ENCODE measurements at places on chromosomes 6 and 20. TPM values are rescaled to one million over a fixed set of nuclear protein-coding genes. Genes with fewer than 3 reads are reported as not detected.

- no peak for DNase-seq
These were observed 10.1 kb upstream of the FKBP5 start for GRCh38 chr6:35698858-35699257.

The RHAG gene
- total RNA-seq: 5.8 TPM

DNA sequence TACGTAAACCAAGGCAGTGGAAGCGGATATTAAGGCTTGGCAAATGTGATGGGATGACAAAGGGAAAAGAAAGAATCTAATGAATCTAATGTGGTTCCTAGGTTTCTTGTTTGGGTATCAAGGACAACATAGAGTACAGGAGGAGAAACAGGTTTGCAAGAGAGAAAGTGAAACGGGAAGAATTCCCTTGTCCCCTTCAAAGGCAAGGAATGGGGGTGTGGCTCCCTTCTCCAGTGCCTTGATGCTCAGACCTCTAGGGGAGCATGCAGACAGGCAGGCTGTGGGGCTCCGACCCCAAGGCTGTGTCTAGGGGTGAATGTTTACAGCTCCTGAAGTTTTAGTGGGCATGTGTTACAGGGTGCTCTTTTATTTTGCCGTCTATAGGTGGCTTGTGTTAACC lies 317.5 kb upstream of the HSF2 start:
- no peak for DNase-seq

GRCh38 chr20:35497780-35498189 lies 31.7 kb downstream of the C20orf173 start:
- DNase-seq: peak; percentile 29

DNA sequence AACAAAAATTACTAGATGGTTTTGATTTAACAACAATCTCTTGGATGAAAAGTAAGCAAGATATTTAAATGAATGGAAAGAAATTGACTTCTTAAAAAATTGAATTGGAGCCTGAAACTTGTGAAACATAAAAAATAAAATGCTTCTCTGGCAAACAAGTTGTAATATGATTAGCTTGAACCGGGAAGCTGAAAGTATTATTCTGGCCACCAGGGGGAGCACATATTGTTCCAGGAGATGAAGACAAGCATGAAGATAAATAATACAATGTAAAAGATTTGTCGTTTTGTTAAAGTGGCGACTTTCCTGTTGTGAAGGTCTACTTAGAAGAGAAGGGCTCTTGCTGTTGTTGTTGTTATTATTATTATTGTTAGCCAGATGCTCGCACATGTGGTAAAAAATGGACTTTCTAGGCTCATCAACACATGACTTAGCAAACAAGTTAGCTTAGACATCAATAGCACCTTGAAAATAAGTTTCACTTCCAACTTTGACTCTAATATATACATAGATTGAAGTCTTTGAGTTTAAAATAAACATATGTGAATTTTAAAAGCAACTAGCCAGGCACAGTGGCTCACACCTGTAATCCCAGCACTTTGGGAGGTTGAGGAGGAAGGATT lies 14.2 kb downstream of the PAX1 start:
- peak; percentile 66 for DNase-seq

The CDS2 gene
- total RNA-seq: 20.6 TPM

The OLIG3 gene
- not detected for total RNA-seq

The CRISP2 gene
- total RNA-seq: not detected

The SOX18 gene
- total RNA-seq: 3.7 TPM

GRCh38 chr6:14621518-14621917 lies 503.9 kb downstream of the CD83 start:
- peak; percentile 7 for DNase-seq

DNA sequence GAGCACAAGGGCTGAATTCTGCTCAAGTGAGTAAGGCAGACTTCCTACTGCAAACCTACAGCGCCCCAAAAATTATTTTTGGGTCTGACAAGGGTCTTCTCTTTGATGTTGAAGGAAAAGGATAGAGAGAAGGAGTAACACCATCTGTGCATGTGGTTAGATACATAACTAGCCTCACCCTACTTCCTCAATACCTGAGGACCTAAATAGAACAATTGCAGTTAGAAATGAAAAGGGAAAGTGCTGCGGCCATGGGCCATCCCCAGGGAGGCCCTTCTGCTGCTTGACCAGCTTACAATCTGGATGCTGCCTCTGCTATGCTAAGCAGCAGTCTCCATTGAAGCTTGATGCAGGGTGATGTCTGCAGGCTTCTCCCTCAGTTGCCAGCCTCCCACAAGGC lies 63.2 kb upstream of the ARMH2 start:
- DNase-seq: no peak

- DNase-seq: peak; percentile 13
These were observed 92.2 kb downstream of the CEP57L1 start for GRCh38 chr6:109187399-109188114.

DNA sequence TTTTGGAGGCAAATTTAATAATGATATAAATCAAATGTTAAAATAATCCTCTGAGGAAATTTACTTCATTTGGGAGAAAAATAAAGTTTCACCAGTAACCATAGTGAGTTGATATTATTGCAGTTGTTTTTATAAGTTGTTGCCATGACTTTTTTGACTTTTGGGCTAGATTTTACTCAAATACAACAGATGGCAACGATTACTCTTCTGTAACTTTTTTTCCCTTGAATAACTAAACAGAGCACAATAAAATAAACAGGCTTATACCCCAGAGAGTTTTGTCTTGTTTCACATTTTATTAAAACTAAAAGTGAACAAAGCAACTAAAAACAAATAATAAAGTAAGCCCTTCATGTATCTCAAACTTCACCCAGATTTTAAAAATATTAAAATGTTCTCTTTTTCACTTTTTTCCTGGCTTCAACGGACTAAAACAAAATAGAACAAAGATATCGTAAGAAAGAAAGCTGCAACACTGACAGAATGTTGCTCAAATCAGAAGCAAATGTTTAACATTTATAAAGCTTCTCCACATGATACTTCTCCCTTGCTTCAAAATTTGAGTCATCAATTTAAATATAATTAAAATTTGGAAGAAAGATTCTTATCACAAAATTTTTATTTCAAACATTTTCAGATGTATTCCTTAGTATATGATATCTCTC lies 42.5 kb upstream of the BMP5 start:
- peak; percentile 90 for DNase-seq

The FAM83C gene
- 7.7 TPM for total RNA-seq

DNA sequence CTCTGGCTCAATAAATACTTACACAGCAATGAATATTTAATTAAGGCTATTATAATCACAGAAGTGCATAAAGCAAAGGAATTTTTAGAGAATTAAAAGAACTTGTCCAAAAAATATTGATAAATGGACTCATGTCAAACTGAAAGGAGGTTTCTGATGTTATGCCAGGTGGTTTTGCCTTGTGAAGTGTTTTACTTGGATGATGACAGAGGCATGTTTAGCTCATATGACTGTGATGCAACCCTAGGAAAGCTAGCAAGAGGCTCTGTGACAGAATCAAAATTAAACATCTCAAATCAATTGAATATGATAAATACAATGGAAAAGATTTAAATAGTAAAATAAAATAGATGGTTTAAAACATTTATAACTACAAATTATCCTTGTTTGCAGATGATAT lies 137.3 kb downstream of the TMEM200A start:
- no peak for DNase-seq

The OCSTAMP gene
- total RNA-seq: not detected

DNA sequence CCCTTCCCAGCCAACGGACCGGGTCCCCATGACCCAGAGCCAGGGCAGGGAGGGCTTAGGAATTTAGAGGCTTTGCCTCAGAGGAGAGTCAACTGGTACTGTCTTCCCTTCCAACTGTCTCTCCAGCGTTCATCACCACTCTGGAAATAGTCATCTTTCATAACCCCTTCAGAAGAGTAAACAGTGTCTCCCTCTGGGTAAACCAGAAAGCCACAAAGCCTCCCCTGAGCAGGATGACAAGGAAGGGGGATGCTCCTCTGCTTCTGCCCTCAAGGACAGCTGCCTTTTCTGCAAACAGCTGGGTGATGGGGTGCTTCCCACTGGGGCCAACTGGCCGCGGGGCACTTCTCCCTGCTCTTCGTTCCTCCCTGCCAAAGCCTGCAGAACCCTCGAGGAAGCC lies 90.1 kb downstream of the PSMG4 start:
- no peak for DNase-seq

- no peak for DNase-seq
These were observed 172.0 kb downstream of the COL9A1 start for GRCh38 chr6:70130865-70131264.

DNA sequence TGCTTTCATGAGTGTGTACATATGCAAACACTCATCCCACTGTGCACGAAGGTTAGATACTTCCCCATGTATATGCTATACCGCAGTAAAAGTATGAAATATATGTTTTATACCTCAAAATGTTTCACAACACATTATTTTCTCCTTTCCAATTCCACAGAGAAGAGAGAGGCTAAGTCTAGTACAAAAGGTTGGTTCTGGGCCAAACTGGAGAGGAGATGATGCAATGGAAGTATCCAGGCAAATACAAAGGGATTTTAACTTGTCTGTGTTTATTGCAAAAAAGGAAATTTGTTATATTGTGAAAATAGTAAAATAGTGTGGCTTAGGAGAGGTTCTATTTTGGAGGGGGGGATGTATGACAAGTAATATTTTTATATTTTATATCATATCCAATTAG lies 112.6 kb downstream of the PLCB1 start:
- DNase-seq: peak; percentile 49

DNA sequence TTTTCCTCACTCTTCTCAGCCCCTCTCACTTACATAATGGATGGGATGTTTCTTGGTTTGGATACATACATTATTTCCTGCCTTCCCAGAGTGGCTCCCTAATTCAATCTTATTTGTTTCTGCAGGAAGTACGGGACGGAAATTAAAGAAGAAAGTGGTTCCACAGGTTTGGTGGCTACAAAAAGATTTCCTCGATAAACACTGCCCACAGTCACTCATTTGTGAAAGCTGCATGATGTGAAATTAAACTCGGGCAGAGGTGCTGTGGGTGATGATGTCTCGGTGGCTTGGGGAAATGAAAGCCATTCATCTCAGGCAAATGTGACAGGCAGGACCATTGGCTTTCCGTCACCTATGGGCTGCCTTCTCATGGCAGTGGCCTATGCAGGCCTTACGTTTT lies 119.5 kb upstream of the KCNG1 start:
- no peak for DNase-seq

The ID1 gene
- 130 TPM for total RNA-seq

- DNase-seq: no peak
These were observed 1233.0 kb upstream of the EYS start for GRCh38 chr6:66940003-66940402.

The CALHM4 gene
- 0.79 TPM for total RNA-seq

- no peak for DNase-seq
These were observed 265.0 kb downstream of the CDC5L start for GRCh38 chr6:44652547-44652946.

DNA sequence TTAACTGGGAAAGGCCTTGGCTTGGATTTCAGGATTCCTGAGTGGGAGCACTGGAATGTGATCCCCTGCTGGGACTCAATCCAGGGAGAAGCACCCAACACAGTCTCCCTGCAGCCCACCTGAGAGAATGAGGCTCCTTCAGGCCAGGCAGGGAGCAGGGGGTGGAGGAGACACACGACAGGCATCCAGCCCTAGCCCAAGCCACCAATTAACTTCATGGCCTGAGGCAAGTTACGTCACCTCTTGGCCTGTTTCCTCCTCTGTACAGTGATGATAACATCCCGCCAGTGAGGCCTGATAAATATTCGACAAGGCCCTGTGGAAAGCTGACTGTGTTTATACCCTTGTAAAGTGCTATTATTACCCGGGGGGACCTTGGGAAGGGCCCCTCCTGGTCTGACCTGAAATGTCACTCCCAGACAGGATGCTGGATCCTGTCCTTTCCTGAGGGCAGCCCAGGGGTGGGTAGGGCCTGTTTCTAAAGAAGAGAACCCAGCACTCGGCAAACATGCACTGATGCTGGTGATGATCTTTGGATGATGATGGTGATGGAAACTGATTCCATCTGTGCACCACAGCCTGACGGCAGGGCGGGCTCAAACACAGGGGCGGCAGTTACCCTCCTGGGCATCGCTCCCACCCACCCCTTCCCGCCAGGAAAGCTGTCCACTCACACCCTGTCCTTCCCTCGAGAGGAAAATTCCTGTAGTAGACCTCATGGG lies 12.4 kb downstream of the FRS3 start:
- no peak for DNase-seq

The LY6G6C gene
- 20.4 TPM for total RNA-seq

GRCh38 chr6:27922949-27923348 lies 10.8 kb upstream of the OR2B2 start:
- DNase-seq: no peak

DNA sequence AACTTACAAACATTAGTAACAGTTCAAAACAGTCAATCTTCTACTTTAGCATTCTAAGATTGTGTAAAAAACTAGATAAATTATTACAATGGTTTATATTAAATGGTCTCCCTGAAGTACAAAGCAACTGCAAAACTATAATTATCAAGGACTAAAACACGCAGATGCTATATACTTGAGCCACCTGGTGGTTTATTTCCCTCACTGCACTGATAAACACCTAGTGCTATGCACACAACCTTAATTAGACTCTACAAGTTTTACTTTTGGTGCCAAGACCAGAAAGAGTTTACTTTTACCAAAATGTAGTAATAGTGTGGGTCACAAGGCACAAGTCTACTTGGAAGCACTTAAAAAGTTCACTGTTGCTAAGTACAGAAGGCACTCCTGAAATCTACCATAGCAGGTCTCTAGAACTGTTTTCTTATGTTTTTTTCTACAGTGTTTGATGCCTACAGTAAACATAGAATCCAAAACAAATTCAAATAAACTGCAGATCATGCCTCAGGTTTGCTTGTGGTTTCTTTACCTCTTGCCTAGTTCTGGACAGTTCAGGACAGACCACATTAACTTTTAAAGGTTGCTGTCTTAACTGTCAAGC lies 49.2 kb downstream of the GMDS start:
- DNase-seq: peak; percentile 42

The C6orf52 gene
- total RNA-seq: not detected

DNA sequence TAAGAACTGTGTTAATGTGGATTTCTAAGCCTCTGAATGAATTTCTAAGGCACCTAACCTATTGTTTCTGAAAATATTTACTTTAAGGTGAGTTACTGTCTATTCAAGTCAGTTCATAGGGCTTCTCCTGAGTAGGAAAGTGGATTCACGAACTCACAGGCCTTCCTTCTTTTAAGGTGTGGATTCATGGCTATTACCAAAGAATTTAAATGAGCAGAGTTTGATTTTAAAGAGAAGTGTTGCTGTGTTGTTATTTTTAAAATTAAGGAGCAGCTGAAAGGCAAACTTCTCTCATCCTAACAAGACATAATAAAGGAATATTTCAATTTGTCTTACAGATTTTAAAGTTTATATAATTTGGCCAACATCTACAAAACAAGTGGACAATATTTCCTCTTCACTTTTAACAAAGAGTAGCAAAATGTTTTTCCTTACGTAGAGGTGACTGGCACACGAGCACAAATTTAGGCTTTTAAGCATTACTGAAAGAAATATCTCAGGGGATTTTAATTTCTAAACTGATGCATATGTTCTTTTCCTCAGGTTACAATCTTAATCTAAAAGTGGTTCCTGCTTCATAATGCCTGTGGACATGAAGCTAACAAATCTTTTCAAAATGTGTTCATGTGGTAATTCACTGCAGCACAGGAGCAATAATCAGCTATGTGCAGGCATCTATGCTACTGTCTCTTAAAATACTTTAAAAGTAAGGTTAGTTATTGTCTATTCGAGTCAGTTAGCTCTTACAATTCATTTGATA lies 602 bp upstream of the TSPYL4 start:
- peak; percentile 28 for DNase-seq

GRCh38 chr6:118761645-118762044 lies 110.3 kb upstream of the CEP85L start:
- DNase-seq: no peak

The TRIM31 gene
- not detected for total RNA-seq

The HIVEP1 gene
- total RNA-seq: 30.8 TPM

- DNase-seq: no peak
These were observed 108.5 kb upstream of the NHSL1 start for GRCh38 chr6:138607478-138608433.

The UBE2J1 gene
- total RNA-seq: 25.0 TPM

The OTOR gene
- total RNA-seq: not detected

All from skin of body (tissue), 3 donors.